ENCODE measurements at places on chromosomes 2 and 18.
A peak's percentile ranks its signal among the peaks of the same experiment; 100 is the strongest.

DNA sequence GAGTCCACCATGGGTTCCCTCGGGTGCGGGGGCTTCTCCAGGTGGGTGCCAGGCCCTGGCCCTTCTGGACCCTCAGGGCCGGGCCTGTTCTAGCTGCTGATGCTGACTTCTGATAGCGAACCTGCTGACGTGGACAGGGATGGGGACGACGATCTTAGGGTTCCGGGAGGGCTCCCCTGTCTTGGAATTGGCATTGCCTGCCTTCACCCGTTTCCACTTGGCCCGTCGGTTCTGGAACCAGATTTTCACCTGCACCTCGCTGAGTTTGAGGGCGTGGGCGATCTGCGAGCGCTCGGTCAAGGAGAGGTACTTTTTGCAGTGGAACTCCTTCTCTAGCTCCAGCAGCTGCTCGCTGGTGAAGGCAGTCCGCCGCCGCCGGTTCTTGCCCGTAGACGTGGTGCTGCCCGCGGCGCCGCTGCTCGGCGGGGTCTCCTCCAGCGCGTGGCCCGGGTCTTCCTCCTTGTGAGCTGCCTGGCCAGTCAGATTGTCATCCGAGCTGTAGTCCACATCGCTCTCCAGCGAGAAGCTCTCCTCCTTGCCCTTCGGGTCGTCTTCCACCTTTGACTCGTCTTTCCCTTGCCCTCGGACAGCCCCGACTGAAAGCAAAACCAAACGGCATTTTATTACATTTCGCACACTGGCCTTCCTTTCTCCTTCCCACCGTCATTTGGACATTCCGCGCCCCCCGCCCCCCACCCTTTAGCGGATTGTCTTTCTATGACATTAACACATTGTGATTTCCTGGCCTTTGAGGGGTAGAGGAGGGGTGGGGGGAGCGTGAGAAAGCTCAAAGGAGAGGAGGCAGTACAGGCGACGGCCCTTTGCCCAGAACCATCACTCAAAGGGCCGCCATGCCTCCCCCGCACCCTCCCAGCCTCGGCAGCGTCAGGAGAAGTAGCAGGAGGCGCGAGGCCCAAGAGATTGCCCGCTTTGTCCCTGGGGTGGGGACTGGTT is 2.1 kb downstream of the GBX2 start:
- DNase-seq: no peak

GRCh38 chr2:61411109-61411508 is 59.8 kb downstream of the USP34 start:
- DNase-seq: no peak

- no peak for DNase-seq
Observed at GRCh38 chr2:170533156-170533555, 182.0 kb upstream of the SP5 start.

GRCh38 chr2:39099870-39100728 is 20.8 kb downstream of the SOS1 start:
- no peak for DNase-seq

DNA sequence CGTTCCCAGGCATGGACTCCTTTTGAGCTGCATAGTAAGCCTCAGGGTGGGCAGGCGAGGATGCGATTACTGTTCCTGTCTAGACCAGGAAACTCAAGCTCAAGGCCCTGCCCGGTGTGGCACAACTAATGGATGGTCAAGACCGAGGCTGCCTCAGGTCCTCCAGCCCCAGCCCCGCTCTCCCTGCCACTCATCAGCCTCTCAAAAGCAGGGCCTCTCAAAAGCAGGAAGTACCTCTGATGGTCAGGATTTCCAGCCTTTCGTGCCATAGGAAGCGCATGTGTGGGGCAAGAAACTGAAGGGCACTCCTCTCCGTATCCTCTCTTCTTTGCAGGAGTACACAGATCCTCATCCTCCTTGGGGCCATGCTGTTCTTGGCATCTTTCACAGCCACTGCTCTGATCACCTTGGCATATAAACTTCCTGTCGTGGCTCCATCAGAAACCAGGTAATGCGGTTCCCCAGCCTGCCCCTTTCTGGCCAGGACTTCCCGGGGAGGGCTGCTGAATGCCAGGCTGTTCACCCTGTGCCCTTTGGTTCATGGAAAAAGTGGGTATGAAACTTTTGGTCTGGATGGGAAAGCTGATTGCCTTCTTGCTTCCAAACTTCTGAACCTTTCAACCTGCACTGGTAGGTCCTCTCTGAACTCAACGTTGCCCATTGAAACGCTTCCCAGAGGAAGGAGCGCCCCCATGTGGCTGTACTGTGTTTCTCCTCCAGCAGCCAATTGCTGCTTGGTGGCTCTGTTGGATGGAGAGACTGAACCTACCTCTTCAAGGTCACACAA is 82.8 kb upstream of the SEC11C start:
- peak; percentile 86 for DNase-seq

DNA sequence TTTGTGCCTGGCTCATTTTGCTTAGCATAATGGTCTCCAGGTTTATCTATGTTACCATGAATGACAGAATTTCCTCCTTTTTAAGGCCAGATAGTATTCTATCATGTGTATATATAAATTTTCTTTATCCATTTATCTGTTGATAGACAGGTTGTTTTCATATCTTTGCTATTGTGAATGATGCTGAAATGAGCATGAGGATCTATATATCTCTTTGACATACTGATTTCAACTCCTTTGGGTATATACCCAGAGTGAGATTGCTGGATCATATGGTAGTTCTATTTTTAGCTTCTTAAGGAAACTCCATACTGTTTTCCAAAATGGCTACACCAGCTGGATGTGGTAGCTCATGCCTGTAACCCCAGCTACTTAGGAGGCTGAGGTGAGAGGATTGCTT is 86.4 kb upstream of the LTBP1 start:
- no peak for DNase-seq

DNA sequence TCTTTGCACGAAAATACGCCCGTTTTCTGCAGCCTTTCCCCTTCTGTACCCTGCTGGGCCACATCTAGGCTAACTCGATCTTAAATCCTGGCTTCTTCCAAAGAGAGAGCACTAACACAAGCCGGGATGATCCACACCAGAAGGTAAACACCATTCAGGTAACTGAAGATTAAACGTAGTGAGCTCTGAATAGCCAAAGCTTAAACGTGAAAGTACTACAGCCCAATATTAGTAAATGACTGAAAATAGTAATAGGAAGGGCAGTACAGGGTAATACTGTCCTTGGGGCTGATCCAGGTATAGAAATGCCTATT is 422 bp upstream of the MRPL53 start:
- no peak for DNase-seq

DNA sequence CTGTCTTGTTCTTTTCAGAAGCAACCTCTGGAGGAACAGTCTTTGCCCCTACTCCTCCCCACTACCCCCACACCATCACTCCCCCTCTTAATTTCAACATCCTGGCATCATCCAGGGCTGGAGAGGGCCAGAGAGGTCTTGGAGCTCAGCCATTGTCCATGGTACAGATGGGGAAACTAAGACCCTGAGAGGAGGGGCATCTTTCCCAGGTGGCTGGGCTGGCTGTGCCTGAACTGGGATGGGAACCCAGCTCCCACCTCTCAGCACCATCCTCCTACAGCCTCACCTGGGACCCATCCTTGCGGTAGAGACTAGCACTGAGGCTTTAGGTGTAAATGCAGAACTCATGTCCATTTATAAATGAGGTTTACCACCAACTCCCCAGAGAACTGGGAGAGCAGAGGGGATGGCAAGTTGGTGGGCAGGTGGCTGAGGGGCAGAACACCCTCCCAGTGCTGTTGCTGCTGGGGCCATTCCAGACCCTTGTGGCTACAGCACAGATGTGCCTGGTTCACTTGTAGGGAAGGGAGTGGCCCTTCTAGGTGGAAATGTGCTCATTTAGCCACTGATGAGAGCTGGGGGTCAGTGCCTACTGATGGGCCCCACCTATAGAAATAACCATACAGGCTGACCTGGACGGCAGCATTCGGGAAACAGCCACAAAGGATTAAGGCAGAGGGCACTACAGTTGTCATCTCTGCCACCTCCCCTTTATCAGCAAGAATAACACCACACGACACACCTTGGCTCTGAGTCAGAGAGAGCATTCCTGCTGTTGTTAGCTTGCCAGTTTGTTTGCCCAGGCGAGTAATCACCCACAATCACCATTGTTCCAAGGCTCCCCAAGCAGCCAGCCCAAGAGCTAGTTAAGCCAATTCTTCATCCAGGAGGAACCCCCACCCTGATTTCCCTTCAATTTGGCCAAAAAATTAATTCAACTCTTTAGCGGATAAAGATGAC is 2.1 kb downstream of the MLPH start:
- no peak for DNase-seq

Data from midbrain (tissue), 1 donor.